Esophagus squamous epithelium (tissue), 5 donors: ENCODE measurements at places on chromosomes 13 and 19.

- no peak for DNase-seq
Measured at GRCh38 chr13:44383945-44384344, 10.3 kb downstream of the SERP2 start.

- no peak for DNase-seq
Measured at GRCh38 chr19:18939922-18940768, 872 bp downstream of the HOMER3 start.

DNA sequence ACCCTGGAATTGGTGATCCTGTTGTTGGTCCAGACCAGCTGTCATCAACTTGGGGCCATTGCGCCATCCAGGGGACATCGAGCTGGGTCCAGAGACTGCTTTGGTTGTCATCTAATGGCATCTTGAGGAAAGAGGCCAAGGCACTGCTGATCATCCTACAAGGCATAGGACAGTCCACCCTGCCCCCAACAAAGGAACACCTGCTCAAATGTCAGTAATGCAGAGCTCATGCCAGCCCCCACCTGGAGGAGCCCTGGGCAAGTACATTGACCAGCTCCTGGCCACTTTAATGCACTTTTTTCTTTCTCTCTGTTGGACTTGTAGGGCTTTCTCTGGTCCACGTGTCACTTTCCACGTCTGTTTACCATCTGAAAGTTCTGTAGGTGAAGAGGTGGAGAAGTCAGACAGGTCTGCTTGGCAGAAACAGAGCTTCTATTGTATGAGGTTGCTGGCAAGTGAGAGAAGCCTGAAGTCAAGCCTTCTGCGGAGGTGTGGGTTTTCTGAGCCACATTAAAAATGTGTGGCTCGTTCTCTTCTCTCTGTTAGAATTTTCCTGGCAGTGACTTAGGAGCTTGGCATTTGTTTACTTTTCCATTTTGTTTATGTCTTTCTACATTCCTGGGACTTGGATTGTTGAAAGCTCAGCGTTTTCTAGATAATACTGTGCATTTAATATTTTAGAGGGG, 124.0 kb upstream of the RNF113B start:
- DNase-seq = no peak

DNA sequence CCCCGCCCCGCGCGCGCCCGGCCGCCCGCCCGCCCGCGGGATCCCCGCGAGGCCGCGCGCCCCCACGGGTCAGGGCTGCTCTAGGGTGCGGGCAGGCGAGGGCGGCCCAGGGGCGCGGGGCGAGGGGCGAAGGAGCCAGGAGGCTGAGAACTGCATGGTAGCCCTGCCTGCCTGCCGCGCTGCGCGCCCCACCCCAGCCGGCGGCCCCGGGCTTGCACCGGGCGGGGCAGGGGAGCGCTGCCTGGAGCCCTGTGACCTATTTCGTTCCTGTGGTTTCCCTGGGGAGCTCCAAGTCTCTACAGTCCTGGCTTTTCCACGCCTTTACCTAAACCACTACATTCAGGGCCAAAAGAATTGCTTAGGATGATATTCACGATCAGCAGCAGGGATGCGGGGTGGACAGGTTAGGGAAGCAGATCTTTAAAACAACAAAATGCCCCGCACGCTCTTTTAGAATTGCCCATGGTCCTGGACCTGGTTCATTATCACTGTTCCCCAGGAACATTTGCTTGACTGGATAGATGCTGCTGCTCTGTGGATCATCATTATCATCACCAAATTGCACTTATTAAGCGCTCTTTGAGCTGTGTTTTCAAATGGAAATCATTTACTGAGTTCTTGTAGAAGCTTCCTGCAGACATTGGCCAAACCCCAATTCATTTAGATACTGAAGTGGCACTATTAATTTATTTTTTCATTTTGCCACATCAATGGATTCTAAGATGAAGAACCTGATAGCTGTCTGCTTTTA, 421 bp upstream of the GPR12 start:
- no peak for DNase-seq

DNA sequence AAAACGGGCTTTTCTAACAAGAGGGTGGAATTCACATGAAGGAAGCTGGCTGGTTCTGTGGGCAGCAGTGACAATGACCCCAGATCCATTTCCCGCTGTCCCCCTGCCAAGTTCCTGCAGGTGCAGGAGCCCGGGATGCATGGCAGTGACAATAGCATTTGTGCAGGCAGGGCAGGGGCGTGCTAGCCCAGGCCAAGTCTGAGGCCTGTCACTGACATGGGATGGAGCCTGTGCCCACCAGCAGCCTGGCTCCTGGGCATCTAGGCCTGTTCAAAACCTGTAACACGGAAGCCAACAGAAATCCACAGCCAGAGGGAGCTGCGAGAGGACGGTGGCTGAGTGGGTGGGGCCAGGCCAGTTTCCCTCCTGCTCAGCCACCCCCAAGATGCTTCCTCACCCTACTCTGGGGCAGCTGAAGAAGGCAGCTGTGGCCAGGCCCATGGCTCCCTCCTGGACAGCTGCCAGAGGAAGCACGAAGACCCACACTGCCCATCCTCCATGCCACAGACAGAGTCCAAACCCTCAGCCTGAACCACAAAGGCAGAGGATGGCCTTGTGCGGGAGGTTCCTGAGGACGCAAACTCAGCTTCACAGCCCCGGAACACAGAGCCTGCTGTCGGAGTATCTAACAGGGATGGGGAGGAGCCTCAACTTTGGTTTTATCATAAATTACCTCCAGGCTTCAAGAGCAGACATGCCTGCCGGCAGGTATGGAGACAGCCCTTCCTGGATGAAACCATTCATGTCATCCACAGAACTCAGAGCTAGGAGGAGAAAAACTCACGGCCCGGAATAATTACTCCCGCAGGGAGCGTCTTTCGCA, 74.0 kb downstream of the CEBPG start:
- no peak for DNase-seq

GRCh38 chr13:75651013-75651412, 14.9 kb downstream of the LMO7 start:
- no peak for DNase-seq
